ENCODE measurements at places on chromosomes 4 and X. TPM values are rescaled to one million over a fixed set of nuclear protein-coding genes. Genes with fewer than 3 reads are reported as not detected.

GPRASP1 gene
- 0.60 TPM for polyA plus RNA-seq

BST1 gene
- polyA plus RNA-seq, result 38.5 TPM

DNA sequence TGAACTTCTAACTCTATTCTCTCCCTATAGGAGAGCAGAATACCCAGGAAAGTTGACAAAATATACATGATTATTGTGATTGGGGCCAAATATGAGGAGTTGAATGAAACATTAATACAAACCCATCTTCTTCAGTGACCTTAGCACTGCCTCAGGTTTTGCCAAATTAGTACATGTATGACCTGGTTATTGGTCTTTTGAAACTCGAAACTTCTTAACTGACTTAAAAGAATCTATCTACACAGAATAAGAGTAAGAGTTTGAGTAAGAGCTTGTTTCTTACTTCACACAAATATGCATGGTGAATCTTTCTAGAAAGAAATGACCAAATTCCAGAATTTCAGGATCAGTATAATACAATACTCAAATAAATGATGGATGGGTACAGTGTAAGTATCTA is 213.0 kb upstream of the GK2 start:
- DNase-seq, result no peak

GRCh38 chr4:136680271-136680670 is 852.0 kb downstream of the PCDH18 start:
- no peak for DNase-seq

DNA sequence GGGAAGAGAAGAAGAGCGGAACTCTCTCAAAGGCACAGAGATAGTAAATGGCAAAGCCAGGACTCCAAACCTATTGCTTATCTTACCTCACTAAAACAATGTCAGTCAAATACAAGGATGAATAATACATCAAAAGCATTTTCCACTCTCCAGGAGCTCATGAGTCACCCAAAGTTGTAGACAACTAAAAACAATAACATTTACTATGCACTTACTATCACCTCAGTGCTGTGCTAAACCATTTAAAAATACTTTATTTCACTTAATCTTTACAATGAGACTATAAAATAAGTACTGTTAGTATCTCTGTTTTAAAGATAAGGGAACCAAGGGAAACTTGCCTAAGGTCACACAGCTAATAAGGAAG is 163.2 kb upstream of the SPANXC start:
- no peak for DNase-seq

DNA sequence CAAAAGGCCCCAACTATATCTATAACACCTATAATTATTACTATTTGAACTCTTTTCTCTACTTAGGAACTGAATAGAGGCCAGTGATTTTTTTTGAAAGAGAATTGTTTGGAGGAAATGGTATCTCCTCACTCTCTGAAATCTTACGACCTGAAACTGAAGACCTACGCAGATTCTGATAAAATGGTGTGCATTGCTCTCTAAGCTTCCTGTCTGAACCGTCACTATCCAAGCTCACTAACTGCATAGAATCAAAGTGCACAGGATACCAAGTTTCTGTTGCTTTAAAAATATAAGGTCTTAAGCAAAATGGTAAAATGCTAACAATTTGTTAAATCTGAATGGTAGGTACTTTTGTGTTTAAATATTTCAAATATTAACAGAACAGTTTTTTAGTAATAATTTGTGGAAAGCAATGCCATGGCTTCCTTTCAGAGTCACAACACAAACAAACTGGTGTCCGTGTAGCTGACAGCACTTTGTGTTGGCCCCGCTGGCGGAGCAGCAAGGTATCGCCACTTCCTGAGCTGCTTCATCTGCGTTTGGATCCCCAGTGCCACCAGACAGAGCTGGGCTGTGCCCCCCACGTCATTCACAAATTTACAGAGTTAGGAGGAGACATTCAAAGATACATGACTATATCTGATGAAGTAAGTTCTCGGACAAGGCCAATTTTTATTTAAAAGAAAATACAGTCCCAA is 313.9 kb downstream of the FBXW7 start:
- DNase-seq, result no peak

DNA sequence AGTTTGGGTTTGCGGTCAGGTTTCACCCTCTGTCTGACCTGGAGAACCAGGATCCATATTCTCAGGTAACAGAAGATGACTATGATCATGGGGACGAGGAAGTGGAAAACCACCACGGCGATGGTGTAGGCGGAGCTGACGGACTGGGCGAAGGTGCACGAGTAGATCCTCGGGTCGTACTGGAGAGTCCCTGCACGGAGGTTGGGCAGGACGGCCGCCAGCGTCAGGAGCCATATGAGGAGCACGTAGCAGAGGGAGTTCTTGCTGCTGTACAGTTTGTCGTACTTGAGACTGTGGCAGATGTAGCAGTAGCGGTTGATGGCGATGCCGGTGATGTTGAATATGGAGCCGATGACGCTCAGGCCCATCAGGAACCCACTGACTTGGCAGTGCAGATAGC is 21.3 kb downstream of the MTNR1A start:
- DNase-seq, result no peak

DDX60 gene
- 2.7 TPM for polyA plus RNA-seq

DNA sequence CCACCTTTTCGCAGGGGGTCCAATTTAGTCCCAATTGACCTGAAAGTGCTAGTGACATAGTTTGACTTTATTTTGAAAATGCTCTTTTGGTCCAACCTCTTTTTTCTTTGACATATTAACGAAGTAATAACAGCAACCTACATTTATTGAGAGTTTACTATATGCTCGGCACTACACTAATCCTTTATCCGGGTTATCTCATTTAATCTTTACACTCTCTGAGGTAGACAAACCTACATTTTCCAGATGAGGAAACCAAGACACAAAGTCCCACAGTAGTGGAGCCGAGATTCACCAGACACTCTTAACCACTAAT is 307 bp upstream of the ATRX start:
- DNase-seq, result no peak

GRCh38 chrX:45799576-45799975 is 598.9 kb upstream of the DIPK2B start:
- DNase-seq, result no peak

FAT1 gene
- polyA plus RNA-seq, result 489 TPM

GRCh38 chrX:53716328-53717088 is 30.0 kb upstream of the HUWE1 start:
- no peak for DNase-seq

DNA sequence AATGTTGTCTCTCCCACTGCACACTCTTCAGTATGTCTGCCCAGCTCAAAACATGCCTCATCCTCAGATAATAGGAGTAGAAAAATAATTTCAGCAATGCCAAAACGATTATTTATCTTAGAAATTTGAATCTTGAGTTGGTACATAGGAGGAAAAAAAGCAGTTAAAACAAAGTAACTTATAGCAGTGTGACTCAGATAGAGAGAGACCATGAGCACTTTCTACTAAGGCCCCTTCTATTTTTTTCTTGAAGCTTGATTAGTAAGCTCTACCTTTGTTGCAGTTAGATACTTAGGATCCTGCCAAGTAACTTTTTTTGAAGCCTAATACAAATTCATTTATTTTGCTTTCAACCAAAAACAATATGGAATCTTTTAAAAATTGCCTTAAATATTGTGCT is 212.3 kb downstream of the MAD2L1 start:
- no peak for DNase-seq

GRCh38 chrX:46404774-46405173 is 140.4 kb downstream of the ZNF674 start:
- no peak for DNase-seq

TECRL gene
- not detected for polyA plus RNA-seq

TLR2 gene
- 0.05 TPM for polyA plus RNA-seq

DNA sequence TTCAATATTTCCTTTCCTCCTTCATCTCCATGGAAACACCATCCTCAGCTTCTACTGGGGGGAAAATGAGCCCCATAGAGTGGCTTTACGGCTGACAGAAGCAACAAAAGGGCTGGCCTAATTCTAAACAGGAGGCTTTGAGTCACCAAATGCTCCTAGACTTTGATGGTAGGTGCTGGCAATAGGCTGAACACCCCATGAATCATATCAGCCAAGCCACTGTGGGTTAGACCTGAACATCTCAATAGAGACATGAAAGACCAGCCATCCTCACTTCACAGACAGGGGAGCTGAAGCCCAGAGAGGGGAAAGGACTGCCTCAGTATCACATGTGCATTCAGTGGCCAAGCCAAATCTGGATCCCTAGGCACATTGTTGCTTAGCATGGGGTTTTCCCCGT is 107.6 kb downstream of the AMER1 start:
- DNase-seq, result no peak

RPS6KA6 gene
- 4.0 TPM for polyA plus RNA-seq
